ENCODE measurements at places on chromosomes 11 and 22.

GRCh38 chr11:95242091-95242844 is 11.3 kb upstream of the SESN3 start:
- no peak for DNase-seq

- DNase-seq, result no peak
Observed at GRCh38 chr11:7656704-7657103, 16.6 kb downstream of the CYB5R2 start.

DNA sequence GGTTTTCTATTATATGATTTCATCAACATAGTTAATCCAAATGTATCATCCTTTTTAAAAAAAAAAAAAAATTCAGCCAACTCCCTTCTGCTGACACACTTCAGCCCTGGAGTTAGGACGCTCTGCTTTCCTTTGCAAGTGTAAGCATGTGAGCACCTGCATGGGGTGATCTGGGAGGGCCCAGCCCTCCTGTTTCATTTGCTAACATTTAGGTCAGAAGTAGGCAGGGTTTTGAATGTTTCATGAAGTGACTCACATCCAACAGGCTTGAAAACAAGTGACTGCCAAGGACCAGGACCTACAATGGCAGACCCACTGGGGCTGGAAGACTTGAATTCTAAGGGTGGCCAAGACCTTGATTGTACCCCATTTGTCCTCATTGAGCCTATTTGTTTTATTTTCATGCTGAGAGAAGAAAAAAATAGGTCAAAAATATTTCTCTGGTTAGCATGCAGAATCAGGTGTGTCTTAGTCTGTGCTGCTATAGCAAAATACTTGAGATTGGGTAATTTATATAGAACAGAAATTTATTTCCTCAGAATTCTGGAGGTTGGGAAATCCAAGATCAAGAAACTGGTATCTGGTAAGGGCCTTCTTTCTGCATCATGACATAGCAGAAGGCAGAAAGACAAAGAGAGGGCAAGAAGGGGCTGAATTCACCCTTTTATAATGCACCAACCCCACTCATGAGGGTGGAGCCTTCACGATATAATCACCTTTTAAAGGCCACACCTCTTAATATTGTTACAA is 137.6 kb downstream of the CD44 start:
- peak; percentile 19 for DNase-seq

DNA sequence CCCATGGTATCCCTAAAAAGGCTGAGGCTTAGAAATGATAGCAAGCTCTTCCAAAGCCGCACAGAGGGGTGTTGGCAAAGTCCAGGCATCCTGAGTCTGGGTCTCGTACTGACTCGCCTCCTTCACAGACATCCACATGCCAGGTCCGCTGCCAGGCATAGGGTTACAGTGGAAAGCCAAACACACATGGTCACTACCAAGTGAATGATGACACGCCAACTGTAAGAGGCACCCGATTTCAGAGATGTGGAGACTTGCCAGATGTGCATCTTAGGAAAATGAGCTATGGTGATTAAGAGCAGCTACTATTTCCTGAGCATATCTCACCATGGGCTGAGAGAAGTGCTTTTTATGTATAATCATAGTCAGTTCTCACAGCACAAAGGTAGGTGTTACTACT is 314.9 kb downstream of the MIAT start:
- no peak for DNase-seq

GRCh38 chr11:2694995-2695939 is 4.5 kb downstream of the KCNQ1OT1 start:
- no peak for DNase-seq

GRCh38 chr11:34567733-34568132 is 53.2 kb upstream of the EHF start:
- no peak for DNase-seq

DNA sequence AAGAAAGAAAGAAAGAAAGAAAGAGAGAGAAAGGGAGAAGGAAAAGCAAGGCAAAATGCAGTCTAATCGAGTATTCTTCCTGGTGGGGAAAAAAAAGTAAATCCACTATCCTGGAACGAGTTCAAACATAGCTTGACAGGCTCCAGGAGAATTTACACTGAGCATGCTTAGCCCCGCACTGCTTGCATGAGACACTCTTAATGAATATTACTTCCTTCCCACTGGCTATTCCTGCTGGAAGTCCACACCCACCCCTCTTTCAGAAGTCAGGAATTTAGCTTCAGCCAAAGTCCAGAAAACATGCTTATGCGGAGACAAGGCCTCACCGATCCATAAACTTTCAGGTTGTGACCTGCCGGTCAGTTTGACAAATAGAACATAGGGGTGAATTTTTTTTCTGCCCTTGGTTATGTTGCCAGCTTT is 251.8 kb upstream of the BLID start:
- no peak for DNase-seq

DNA sequence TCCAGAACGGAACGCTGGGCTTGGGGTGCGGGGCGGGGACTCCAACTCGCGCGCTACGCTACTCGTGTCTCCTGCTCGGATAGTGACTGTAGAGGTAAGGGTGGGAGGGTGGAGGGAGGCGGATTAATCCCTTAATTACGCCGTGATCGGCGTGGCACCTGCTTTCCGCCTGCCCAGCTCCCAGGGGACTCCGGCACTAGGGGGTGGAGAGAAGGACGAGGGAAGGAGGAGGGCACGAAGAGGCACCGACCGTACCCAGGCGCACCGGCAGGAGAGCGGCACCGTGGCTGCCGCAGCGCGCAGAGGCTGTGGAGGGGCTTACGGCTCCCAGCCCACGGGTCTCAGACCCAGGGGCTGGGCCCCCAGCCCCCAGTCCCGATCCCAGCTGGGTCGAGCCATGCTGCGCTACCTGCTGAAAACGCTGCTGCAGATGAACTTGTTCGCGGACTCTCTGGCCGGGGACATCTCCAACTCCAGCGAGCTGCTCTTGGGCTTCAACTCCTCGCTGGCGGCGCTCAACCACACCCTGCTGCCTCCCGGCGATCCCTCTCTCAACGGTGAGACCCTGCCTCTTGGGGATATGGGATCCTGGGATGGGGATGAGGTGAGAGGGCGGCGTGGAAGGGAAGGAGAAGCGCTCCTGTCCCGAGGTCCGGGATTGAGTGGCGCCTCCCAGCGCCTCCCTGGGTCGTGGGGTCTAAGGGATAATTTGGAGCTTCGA is at the start of gene ROBO3:
Gene ROBO3 (plus strand): TSS at position 252 of the 721 bp plus-strand sequence. CDS start 146 bp downstream, at position 398.
- DNase-seq, result no peak

GRCh38 chr11:82782825-82783374 is 49.2 kb upstream of the FAM181B start:
- DNase-seq, result no peak

DNA sequence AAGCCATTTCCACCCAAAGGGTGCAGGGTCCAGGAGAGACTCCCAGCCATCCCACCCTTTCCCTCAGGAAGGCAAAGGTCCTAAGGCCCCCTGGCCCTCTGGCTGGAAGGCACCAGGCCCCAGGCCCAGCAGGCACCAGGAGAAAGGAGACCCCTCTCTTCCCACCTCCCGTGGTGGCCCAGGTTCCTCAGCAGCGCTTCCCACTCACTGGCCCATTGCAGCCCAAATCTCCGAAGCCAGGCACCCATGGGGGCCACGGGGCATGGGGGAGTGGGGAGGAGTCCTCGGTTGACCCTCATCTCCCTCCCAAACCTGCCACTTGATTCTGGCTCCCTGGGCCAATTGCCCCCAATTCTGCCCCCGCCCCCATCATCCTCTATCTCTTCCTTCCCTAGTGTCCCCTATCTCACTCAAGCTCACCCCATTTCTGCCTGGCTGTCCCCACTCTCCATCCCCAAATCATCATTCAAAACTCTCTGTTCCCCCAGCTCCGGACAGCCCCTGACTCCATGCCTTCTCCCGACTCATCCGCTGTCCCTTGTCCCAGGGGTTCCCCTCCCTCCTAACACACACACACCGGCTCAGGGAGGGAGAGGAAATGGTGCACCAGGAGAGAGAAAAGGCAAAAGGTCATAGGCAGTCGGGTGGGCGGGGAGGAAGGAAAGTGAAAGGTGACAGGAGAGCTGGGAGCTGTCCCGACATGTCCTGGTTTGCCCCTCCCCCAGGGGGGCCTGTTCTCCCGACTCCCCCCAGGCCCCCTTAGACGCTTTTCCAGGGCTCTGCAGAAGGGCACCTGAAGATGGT is 1.2 kb downstream of the LIF start:
- no peak for DNase-seq
